RCC 7860 (cell line): ENCODE measurements at places on chromosomes 5 and 9.
A peak's percentile ranks its signal among the peaks of the same experiment; 100 is the strongest.

DNA sequence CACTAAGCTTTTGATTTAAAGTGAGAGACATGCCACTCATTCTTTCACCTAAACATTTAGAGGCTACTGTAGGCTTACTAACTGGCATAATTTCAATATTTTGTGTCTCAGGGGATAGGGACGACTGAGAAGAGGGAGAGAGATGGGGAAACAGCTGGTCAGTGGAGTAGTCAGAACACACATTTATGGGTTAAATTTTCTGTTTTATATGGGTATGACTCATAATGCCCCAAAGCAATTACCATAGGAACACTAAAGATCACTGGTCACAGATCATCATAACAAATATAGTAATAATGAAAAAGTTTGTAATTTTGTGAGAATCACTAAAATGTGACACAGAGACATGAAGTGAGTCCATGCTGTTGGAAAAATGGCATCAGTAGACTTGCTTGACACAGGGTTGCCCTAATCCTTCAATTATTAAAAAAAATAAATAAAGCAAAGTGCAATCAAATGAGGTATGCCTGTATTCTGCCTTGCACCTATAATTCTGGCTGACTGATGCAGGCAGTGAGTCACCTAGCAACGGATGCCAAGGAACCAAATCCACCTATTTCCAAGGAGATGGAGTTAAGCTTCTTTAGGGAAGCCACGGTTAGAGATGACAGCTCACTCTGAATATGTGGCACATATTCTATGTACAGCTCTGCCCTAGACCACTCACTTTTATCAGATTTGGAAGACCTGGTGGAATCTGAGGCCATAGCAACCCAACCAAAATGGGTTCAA is 166.1 kb downstream of the MARCHF11 start:
- peak; percentile 17 for DNase-seq

DNA sequence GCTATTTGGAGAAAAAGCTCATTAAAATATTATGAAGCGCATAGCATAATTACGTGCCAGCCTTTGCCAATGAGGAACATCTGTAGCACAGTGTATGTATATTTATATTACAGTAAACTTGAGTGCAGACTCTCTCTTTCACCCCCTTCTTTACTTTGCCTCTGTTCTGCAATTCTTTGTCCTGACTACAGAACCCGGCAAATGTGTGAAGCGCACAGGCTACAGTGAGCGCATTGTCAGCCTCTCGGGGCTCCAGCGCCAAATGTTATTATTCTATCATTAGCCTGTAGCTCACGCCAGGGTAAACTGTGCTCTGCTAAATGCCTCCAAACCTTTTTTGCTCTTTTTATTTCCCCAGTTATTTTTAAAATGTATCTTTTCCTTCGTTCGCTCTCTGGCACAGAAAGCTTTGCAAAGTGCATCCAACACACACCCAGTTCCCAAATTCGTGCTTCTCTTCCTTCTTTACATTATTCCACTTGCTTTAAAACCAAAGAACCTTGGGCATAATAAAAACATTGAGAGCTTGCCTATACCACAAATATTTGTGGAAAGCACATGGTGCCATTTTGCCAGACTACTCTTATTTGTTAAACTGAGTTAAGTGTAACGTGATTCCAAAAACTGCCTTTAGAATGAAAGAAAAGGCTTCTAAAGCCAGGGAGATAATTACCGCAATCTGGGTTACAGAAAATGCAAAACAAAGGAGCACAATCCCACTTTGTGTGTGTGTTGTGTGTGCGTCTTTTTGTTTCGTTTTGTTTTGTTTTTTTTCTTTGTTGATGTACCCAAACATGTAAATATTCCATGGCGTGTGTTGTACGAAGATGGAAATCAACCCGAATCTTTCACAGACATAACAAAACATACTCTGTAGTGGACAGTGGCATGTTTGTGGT is 164.1 kb upstream of the MPDZ start:
- no peak for DNase-seq

DNA sequence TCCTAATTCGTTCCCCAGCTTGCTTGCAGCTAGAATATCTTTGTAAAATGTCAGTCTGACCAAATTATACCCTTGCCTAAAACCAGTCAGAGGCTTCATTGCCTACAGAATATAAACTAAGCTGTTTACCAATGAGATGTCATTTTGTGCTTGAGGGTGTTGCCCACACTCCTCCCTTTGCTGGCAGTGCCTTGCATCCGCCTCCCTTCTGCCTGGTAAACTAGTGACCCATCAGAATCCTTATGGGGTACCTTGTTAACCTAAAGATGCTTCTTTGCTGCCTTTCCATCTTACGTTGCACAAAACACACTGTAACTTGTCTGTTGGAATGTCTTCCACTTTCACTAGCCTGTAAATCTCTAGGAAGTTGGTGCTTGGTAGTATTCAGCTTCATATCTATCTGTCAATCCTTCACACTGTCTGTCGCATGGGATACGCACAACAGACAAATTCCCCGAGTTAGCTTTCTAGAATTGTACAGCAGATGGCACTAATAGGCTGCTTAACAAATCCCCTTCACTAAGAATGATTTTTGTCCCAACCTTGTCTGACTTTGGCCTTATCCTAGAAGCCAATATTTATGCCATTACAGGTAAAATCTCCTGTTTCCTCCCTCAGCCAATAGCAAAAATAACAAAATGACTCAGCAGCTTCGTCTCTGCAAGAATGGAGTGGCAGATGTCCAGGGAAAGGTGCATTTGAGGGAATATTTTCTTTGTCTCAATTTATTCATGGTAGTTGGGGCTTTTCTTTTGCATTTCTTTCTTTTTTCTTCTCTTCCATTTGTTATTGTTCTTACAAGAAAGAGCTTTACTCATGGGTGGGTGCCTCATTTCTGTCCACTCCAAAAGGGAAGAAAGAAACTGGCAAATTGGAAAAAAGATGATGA is 3.0 kb downstream of the NUDT2 start:
- no peak for DNase-seq

- DNase-seq: no peak
These were observed 90.8 kb downstream of the TMEM167A start for GRCh38 chr5:82986404-82986803.

- no peak for DNase-seq
These were observed 80.0 kb downstream of the MAN2A1 start for GRCh38 chr5:109769597-109770291.

GRCh38 chr9:5483306-5483705 is 27.0 kb upstream of the PDCD1LG2 start:
- DNase-seq: no peak

- DNase-seq: no peak
These were observed 24.3 kb upstream of the ERBIN start for GRCh38 chr5:65902104-65902503.

DNA sequence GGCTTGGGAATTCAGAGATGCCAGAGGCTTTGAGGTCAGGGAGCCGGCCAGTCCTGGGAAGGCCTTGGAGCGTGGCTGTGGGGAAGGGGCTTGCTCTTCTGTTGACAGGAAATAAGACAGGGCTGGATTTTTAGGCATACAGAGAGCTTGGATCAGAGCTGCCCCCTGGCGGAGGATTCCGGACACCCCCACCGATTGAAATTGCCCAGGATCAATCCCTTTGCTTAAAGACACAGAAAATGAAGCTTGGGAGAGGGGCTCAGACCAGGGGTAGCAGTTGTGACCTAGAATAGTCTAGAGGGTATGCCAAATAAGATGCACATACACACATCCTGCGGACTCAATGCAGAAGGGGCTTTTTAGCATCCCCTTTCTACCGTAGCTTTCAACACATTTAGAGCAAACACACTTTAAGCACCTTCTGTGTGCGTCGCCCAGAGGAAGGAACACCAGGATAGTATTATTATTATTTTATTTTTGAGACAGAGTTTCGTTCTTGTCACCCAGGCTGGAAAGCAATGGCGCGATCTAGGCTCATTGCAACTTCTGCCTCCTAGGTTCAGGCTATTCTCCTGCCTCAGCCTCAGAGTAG is 1.7 kb upstream of the NTMT1 start:
- peak; percentile 15 for DNase-seq

DNA sequence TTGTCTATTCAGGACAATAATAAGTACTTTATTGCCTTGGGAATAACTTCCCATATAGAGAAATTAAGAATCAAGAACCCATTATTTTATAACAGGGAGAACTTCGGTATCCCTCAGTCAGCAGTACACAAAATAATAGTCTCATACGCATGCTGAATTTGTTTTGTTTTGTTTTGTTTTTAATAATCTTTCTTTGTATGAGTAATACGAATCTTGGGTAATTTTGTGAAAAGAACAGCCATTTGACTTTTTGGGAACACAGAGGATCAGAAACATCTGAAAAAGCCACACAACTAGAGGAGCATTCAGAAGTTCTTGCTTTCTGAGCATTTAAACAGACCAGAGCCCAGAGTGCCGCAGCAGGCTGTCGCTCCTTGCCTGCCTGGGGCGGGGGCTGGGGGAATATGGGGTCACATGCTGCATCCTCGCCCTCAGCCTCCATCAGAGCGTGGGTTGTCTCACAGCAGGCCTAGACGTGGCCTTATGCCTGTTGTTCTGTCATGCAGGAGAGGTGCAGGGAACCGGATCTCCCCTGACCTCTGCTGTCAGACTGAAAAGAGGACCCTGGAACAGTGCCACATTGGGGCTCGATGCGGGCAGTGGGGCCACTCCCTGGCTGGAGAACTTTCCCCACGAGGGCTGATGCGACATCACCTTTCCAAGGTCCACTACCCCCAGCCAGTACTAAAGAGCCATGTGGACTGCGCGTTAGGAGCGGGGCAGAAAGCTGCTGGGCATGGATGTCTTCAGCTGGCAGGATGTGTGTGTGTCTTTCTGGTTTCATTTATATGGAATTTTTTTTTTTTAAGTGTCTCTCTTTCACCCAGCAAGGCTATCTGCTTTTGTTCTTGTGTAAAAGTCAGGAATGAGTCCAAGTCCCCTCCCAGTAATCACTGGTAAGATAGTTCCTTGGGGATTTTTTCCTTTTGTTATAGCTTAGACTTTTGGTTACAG is 133.4 kb upstream of the OTULINL start:
- DNase-seq: peak; percentile 86

DNA sequence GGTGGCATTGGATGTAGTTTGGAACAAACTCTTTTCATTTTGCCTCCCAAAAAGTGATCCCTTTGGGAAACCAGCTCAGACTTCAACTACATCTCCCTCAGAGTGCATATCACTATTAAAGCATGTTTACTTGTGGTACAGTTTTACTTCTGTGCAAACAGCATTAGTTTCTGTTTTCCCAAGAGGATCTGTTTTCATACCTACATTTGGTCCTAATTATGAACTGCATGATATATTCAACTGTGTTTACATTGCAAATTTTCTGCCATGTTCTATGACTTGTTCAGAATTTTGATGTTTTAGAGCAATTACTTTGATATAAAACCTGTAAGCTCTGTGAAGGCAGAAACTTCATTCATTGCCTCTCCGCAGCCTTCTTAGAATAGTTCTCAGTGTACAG is 681.5 kb upstream of the ACO1 start:
- DNase-seq: no peak

- no peak for DNase-seq
These were observed at the start of gene SPATA31E1 for GRCh38 chr9:87882627-87883026. TSS of gene SPATA31E1 (plus strand) at chr9:87882877. CDS start at chr9:87882892, 15 bp downstream.

DNA sequence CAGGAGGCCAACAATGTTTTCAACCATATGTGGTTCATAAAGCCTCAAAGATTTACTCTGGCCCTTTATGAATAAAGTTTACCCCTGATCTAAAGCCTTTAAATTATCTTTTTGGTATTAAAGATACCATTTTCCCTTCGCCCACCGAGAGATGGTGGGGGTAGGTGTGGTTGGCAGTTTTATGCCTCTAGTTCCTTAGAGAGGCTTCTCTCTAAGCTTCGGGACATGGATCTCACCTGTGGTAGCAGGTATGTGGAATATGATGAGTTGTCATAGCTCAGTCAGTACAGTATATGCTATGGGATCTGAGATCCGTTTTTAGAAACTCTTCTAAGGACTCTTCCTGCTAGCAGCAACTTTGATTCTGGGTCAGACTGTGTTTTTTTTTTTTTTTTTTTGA is 2.3 kb downstream of the UQCRQ start:
- DNase-seq: no peak

GRCh38 chr9:97978371-97979130 is 4.6 kb upstream of the ANP32B start:
- no peak for DNase-seq

DNA sequence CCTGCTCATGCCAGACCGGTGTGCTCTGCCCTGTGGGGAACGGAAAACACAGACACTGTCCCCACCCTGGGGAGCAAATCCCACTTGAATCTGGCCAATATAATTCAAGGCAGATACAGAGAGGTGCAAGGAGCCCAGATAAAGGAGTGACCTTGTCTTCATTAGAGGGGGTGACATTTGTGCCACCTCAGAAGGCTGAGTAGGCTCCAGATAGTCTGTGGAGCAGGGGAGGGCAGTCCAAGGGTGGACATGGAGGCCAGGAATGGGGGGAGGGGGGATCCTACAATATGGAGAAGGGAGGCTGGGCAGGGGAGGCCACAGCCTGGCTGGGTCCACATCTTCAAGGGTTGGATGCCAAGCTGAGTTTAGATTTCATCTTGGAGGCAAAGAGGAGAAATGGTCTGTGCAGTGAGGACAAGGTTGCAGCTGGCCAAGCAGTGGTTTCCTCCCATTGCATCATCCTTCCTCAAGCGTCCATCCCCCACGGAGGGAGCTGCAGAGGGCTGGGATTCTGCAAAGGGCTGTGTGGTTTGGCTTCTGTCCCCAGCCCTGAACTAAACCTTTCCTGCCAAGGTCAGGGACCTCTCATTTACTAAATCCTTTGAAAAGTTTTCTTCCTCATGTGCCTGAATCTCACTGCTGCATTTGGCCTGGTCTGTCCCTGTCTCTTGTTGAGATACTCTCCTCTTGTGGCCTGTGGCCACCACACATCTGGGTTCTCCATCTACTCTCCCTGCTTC is 60.1 kb downstream of the GALNT12 start:
- DNase-seq: peak; percentile 29

- DNase-seq: no peak
These were observed 186.5 kb downstream of the CHSY3 start for GRCh38 chr5:130090569-130091270.

DNA sequence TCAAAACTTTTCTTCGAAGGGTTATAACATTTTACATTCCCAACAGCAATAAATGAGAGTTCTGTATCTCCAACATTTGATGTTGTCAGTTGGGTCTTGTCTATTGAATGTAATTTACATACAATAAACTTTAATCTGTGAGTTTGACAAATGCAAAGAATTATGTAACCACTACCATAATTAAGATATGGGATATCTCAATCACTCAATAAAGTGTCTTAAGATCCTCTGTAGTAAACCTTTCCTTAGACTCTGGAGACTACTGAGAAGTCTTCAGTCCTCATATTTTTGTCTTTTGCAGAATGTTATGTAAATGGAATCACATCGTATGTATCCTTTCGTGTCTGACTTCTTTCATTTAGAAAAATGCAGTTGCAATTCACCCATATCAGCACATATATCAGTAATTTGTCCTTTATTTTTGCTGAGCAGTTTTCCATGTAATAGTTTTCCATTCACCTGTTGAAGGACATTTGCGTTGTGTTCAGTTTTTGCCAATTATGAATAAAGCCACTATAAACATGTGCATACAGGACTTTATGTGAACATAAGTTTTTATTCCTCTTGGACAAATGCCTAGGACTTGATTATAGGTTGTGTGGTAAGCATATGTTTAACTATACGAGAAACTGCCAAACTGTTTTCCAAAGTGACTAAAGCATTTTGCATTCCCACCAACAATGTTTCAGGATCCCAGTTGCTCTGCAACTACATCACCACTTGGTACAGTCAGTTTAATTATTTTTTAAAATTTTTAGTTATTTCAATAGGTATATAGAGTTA is 784.6 kb upstream of the ZNF608 start:
- no peak for DNase-seq
